ENCODE measurements at places on chromosomes 5 and 9.

GRCh38 chr5:66704790-66705425, 108.7 kb downstream of the MAST4 start:
- H3K4me1 ChIP-seq = peaks cover 12% of the 10 kb centered on the region
- H3K27me3 ChIP-seq = peaks cover 3% of the 10 kb centered on the region
- no peak overlapping the region for H3K4me3 ChIP-seq
- H3K27ac ChIP-seq = no peak overlapping the region

GRCh38 chr5:9617221-9617620, 12.9 kb downstream of the TAS2R1 start:
- no peaks in the 10 kb centered on the region for H3K4me1 ChIP-seq
- no peaks in the 10 kb centered on the region for H3K27me3 ChIP-seq
- H3K27ac ChIP-seq = no peak overlapping the region

- peaks cover 38% of the 10 kb centered on the region for H3K36me3 ChIP-seq
- no peak overlapping the region for H3K4me3 ChIP-seq
- H3K4me1 ChIP-seq = peaks cover 5% of the 10 kb centered on the region
- H3K27me3 ChIP-seq = no peaks in the 10 kb centered on the region
These were observed 137.2 kb upstream of the GNA14 start for GRCh38 chr9:77785341-77785740.

DNA sequence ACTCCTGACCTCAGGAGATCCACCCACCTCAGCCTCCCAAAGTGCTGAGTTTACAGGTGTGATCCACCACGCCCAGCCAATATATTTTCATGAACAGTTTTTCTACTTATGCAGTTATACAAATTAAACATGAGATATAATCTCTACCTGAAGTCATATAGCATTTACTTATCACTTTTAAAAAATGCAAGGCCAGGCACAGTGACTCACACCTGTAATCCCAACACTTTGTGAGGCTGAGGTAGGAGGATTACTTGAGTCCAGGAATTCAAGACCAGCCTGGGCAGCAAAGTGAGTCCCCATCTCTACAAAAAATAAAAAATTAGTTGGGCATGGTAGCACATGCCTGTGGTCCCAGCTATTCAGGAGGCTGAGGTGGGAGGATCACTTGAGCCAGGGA, 164.7 kb upstream of the LHFPL2 start:
- no peak overlapping the region for H3K27ac ChIP-seq
- no peak for DNase-seq
- no peaks in the 10 kb centered on the region for H3K27me3 ChIP-seq
- no peaks in the 10 kb centered on the region for H3K4me1 ChIP-seq
- no peaks in the 10 kb centered on the region for H3K36me3 ChIP-seq

DNA sequence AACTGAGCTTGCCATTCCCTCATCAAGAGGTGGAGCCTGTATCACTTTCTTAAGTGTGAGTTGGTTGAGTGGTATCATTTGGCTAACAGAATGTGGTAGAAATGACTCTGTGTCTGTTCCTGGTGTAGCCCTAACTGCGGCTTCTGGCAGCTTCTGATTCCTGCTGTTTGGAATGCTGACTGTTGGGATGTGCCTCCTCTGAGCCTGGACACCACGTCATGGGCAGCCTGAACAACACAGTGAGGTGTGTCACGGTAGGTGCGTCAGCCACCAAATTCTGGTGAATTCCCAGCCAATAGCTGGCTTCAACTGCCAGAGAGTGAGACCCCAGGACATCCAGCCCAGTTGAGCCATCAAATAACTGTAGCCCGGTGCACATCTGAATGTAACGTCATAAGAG, 6.1 kb upstream of the C9orf152 start:
- H3K27ac ChIP-seq = no peak overlapping the region

- H3K27me3 ChIP-seq = no peaks in the 10 kb centered on the region
- no peaks in the 10 kb centered on the region for H3K4me1 ChIP-seq
- no peak overlapping the region for H3K27ac ChIP-seq
- DNase-seq = no peak
- no peak overlapping the region for H3K4me3 ChIP-seq
These were observed 65.9 kb upstream of the EFNA5 start for GRCh38 chr5:107736638-107737037.

GRCh38 chr9:70656281-70656680, 241.8 kb upstream of the KLF9 start:
- H3K4me1 ChIP-seq = no peaks in the 10 kb centered on the region
- DNase-seq = no peak
- no peaks in the 10 kb centered on the region for H3K36me3 ChIP-seq
- H3K27ac ChIP-seq = no peak overlapping the region
- H3K27me3 ChIP-seq = peaks cover 7% of the 10 kb centered on the region

GRCh38 chr9:124392871-124393460, 22.3 kb downstream of the PSMB7 start:
- H3K4me3 ChIP-seq = no peak overlapping the region
- H3K36me3 ChIP-seq = peaks cover 10% of the 10 kb centered on the region
- peaks cover 47% of the 10 kb centered on the region for H3K4me1 ChIP-seq
- H3K27ac ChIP-seq = no peak overlapping the region
- H3K27me3 ChIP-seq = no peaks in the 10 kb centered on the region
- DNase-seq = no peak

GRCh38 chr5:135058331-135058732, 24.3 kb upstream of the PITX1 start:
- no peak overlapping the region for H3K4me3 ChIP-seq
- H3K27me3 ChIP-seq = peaks cover 13% of the 10 kb centered on the region
- H3K27ac ChIP-seq = no peak overlapping the region
- H3K4me1 ChIP-seq = peaks cover 2% of the 10 kb centered on the region
- no peak for DNase-seq
- H3K36me3 ChIP-seq = no peaks in the 10 kb centered on the region

GRCh38 chr9:962023-962422, 14.4 kb upstream of the DMRT3 start:
- no peaks in the 10 kb centered on the region for H3K36me3 ChIP-seq
- no peaks in the 10 kb centered on the region for H3K4me1 ChIP-seq
- no peak for DNase-seq
- H3K27me3 ChIP-seq = peaks cover 69% of the 10 kb centered on the region
- no peak overlapping the region for H3K4me3 ChIP-seq

DNA sequence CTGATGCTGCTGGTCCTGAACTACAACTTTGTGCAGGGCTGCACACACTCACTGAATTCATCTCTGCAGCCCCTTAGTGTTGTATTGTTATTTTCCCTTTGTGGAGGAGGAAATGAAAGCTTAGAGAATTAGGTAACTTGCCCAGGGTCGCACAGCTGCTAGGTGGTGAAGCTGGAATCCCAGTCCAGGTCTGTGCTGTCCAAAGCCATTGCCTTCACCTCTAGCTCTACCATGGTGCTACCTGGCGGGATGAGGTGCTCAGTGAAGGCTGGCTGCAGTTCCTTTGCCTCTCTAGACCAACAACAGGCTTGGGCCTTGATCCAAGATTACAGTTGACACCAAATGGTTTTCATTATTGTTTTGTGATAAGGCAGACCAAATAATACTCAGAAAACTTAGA, 177.8 kb upstream of the PITX1 start:
- H3K27me3 ChIP-seq = no peaks in the 10 kb centered on the region
- H3K4me3 ChIP-seq = no peak overlapping the region
- H3K4me1 ChIP-seq = no peaks in the 10 kb centered on the region
- DNase-seq = no peak

GRCh38 chr5:178595150-178595549, 5.0 kb upstream of the COL23A1 start:
- DNase-seq = no peak
- H3K4me1 ChIP-seq = peaks cover 5% of the 10 kb centered on the region
- H3K36me3 ChIP-seq = peaks cover 47% of the 10 kb centered on the region
- H3K4me3 ChIP-seq = no peak overlapping the region
- H3K27me3 ChIP-seq = peaks cover 11% of the 10 kb centered on the region

DNA sequence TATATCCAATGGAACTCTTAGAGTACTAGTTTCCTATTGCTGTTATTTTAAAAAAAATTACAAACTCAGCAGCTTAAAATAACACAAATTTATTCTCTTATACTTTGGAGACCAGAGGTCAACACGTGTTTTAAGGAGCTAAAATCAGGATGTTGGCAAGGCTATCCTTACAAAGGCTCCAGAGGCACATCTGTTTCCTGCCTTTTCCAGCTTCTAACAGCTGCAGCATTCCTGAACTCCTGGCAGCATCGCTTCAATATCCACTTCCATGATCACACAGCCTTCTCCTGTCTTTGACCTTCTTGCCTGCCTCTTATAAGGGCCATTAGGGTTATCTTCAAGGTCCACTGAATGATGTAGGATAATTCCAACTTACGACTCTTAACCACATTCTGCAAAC, 92.2 kb upstream of the CCNG1 start:
- no peaks in the 10 kb centered on the region for H3K36me3 ChIP-seq
- H3K4me1 ChIP-seq = no peaks in the 10 kb centered on the region
- H3K27me3 ChIP-seq = peaks cover 8% of the 10 kb centered on the region

GRCh38 chr9:70588381-70588780, 173.9 kb upstream of the KLF9 start:
- no peak overlapping the region for H3K27ac ChIP-seq
- no peak overlapping the region for H3K4me3 ChIP-seq
- DNase-seq = no peak
- no peaks in the 10 kb centered on the region for H3K4me1 ChIP-seq

DNA sequence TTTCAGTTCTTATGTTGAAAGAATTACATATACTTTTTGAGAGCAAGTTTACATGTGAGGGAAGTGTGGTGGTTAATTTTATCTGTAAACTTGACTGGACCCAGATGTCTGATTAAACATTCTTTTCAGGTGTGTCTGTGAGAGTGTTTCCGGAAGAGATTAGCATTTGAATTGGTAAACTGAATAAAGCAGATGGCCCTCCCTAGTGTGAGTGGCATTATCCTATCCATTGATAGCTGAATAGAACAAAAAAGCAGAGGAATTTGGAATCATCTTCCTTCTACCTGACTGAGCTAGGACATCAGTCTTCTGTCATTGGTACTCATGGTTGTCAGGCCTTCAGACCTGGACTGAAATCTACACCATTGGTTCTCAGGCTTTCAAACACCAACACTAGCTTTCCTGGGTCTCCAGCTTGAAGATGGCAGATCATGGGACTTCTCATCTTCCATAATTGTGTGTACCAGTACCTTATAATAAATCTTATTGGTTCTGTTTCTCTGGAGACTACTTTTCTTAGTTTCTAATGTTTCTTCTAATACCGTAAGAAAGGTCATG, 36.6 kb downstream of the NREP start:
- H3K36me3 ChIP-seq = peaks cover 2% of the 10 kb centered on the region
- no peak for DNase-seq
- peaks cover 4% of the 10 kb centered on the region for H3K27me3 ChIP-seq

GRCh38 chr5:40402007-40402364, 277.7 kb upstream of the PTGER4 start:
- no peak overlapping the region for H3K4me3 ChIP-seq
- DNase-seq = no peak
- H3K4me1 ChIP-seq = peaks cover 75% of the 10 kb centered on the region

GRCh38 chr9:79053598-79053997, 518.2 kb upstream of the TLE4 start:
- H3K36me3 ChIP-seq = no peaks in the 10 kb centered on the region
- H3K4me1 ChIP-seq = no peaks in the 10 kb centered on the region
- H3K4me3 ChIP-seq = no peak overlapping the region
- DNase-seq = no peak
- no peak overlapping the region for H3K27ac ChIP-seq
- H3K27me3 ChIP-seq = peaks cover 13% of the 10 kb centered on the region

DNA sequence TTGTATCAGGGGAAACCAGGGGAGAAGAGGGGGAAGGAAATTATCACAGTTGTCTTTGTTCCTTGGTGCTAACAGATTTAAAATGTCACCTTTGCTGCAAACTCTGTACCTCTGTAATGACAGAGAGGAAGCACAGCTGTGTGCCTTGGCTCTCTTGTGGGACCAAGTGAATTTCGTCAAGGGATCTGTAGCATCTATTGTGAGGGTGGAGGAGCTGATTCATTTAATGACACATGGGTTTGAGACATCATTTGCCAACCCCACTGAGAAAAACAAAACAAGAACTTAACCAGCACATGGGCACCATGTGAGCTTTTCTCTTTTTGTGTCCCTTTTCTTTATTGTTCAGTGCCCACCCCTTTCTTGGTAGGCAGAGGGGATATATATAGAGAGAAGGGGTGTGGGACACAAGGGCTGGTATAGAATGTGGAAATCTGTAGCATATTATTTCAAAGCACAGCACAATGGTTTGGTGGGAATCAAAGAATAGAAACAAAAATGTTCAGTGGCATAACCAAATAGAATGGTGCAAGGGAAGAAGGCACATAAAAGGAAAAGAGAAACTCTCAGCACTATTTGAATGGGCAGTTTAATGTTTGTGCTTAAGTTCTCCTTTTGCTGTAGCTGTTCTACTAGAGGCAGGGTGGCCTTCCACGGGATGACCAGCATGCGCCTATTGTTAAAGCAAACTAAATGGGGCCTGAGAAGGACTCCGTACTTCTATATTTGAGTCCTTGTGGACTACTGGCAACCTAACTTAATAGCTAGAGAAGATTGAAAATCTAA, 63.3 kb downstream of the LIX1 start:
- no peak for DNase-seq
- H3K4me3 ChIP-seq = no peak overlapping the region
- peaks cover 3% of the 10 kb centered on the region for H3K27me3 ChIP-seq

DNA sequence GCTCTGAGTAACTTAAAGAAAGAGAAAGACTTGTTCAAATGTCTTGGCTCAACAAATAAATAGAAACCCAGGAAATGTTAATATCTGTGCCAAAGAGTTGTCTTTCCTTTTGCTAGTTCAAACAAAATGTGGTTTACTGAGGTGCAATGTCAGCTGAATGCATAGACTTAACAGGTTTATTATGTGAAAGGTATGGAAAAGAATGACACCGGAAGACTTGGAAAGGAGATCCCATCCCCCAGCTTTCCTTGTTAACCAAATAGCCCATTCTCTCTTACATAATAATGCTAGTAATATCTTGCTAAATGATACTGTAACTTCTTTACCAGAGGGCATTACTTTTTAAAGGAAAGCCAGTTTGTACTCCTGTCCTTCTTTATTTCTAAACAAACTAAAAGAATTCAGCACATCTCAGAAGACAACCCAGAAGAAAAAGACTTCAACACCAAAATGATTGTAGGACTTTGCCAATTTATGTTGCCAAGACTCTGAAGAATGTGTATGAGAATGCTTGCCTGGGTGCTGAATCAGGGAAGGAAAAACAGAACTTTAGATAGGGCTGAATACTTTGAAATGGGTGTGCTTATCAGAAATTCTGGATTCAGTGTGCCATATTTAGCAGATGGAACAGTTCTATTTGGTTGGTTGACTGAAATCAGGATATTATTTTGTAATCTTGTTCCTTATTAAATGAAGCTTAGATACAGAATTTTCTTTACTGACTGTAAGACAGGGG, 344.1 kb downstream of the TMEM38B start:
- H3K27ac ChIP-seq = no peak overlapping the region
- no peak for DNase-seq
- no peaks in the 10 kb centered on the region for H3K4me1 ChIP-seq

DNA sequence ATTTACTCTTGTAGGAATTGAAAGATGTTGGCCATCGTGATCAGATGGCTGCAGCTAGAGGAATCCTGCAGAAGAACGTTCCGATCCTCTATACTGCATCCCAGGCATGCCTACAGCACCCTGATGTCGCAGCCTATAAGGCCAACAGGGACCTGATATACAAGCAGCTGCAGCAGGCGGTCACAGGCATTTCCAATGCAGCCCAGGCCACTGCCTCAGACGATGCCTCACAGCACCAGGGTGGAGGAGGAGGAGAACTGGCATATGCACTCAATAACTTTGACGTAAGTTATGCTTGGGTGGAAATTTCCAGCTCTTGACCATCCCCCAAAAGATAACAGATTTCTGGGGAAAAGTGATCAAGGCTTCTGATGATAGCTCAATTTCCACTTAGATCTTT, 50.6 kb downstream of the LRRTM2 start:
- peaks cover 7% of the 10 kb centered on the region for H3K36me3 ChIP-seq
- peaks cover 30% of the 10 kb centered on the region for H3K27me3 ChIP-seq
- H3K4me3 ChIP-seq = no peak overlapping the region
- no peak for DNase-seq
- H3K4me1 ChIP-seq = peaks cover 4% of the 10 kb centered on the region
